ENCODE measurements at places on chromosomes 4 and X.

GRCh38 chrX:76802708-76803107, 375.2 kb downstream of the MAGEE1 start:
- DNase-seq, result peak; percentile 15

GRCh38 chr4:10629394-10629793, 55.2 kb downstream of the CLNK start:
- no peak for DNase-seq

DNA sequence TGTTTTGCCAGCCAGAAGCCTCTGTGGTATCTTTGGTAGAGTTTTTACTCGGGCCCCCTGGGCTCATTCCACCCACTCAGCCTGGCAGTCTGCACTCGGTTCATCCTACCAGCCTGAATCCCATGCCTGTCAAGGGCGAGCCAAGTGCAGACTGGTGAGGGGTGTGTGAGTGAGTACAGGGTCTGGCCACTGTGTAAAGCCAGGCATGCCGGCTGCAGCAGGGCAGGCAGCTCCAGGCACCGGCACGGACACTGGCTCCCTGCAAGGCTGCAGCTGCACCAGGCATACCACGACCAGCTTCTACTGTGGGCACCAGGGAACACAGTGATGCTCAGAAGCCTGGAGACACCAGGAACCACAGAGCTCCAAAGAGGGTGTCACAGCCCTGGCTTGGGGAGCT, 194.0 kb upstream of the GALNT7 start:
- DNase-seq, result no peak

GRCh38 chr4:163251204-163251603, 81.2 kb downstream of the NPY1R start:
- DNase-seq, result peak; percentile 37

DNA sequence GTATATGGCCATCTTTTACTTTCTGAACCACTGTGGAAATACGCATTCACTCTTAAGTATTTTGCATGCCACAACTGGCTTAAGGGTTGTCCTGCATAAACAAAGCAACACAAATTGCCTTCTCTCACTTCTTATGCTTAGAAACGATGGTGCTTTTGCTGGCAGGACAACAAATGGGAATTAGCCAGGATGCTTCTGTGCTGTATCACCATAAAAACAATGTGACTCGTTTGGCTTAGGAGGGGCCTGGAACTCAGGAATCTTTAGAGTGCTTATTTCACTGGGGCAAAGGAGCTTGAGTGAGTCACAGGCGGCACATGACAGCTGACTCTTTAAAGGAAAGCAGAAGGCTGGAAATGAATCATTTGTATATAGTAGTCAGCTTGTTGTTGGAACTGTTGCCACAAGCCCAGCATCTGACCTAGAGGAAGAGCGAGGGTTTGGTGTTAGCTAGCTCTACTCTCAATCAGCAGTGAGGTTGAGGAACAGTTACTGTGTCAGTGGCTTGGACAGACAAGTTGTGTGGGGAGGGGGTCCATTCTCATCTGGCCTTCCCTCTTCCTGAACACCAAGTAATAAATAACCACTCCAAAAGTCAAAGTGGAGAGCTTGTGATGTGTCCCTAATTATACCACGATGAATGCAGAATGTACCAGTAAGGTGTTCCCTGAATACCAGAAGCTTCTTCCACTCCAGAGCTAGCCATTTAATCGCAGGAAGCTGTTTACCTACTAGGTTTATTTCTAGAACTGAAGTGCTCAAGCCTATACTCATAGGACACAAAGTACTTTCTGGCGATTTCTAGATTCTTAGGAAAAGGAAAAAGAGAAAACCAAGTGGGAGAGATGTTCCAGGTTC, 293.1 kb downstream of the CAMK2D start:
- peak; percentile 100 for DNase-seq

DNA sequence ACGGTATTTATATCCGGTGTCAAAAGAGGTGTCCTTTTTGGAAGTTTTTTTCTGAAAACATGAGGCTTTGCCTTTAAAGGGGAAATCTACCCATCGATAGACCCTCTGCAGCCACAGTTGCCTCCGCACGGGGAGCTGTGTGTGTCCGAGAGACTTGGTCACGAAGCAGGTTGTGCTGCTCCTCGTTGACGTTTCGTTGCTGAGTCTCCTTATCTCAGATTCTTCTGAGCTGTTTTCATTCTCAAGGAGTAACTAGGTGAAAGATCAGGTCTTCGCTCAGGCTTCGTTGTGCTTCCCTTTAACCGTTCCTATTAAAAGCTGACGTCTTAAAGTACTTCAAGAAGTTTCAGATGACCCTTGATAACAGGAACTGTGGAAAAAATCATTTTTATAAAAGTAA, 23.8 kb downstream of the TRMT44 start:
- no peak for DNase-seq

GRCh38 chr4:82372517-82373485, 990 bp downstream of the HNRNPD start:
- peak; percentile 89 for DNase-seq

- DNase-seq, result no peak
These were observed 11.4 kb downstream of the BANK1 start for GRCh38 chr4:101801958-101802357.

GRCh38 chrX:56782791-56783449, 53.9 kb downstream of the NBDY start:
- no peak for DNase-seq

DNA sequence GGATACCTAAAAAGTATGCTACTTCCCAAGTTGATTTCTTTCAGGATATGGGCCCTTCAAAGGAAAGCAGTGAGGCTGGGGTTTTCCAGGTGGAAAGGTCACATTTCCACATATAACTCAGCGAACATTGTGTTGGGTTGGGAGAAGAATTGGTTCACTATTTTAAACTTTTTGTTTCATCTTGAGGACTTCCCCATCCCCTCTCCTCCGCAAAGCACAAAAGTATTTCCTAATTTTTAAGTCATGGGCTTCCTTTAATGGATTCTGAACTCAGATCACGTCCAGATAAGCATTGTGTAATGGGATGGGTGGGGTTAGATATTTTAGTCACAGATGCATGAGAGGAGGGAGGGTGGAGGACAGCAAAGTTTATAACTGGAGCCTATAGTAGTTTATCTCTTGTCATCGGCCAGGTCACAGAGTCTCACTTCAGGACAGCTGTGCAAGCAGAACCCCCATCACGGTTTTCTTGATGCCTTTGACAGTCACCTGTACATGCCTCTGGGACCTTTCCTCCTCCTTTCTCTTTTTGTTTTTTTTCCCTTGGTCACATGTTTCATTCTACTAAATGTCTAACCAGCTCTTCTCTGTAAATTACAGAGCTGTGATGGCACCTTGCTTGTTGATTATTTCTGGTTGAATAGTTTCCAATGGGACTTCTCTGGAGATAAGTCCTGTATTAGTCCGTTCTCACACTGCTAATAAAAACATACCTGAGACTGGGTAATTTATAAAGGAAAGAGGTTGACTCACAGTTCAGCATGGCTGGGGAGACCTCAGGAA, 115.4 kb downstream of the PTTG2 start:
- no peak for DNase-seq

- no peak for DNase-seq
These were observed 739.4 kb upstream of the TENM3 start for GRCh38 chr4:181503687-181504390.

DNA sequence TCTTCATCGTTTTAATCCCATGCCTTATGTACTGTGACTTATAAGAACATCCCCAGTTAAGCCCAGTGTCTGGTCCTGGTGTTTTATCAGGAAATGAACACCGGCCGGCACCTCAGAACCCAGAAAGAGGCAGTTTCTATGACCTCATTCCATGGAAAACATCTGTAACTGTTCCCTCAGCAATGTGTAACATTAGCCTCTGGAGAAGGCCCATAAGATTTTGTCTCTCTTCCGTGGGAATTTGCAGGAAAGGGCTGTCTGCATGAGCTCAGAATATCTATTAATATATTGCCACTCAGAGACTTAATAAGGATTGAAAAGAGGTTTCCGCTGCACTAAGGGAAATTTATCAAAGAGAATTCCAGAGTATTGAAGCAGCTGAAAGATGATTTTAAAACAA, 3.1 kb upstream of the TCEANC start:
- DNase-seq, result no peak

DNA sequence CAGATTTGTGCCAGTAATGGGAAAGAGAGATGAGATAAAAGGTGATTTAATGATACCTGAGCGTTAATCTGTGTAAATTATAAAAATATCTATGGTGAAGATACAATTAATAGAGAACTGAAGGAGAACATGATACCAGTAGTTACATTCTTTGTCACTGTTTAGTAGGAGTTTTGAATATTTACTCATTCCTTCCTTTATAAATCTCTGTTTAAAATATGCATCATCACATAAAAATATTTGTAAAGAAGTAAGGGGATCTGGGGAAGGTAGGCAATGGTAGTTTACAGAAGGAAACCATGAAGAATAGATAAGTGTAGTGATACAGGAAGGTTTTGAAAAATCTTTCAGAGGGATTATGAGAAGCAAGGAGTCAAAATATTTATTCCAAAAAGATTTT, 190.6 kb upstream of the PCDH18 start:
- no peak for DNase-seq

DNA sequence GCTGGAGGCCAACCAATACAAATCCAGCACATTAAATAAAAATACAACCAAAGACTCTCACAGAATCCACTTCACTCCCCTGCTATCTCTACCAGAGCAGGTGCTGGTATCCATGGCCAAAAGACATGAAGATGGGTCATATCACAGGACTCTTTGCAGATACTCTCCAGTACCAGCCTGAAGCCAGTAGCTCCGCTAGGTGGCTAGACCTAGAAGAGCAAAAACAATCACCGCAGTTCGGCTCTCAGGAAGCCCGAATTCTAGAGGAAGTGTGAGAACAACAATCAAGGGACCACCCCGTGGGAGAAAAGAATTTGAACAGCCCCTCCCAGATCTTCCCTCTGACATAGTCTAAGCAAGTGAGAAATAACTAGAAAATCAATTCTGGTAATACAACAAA, 20.2 kb downstream of the CLIC2 start:
- no peak for DNase-seq

DNA sequence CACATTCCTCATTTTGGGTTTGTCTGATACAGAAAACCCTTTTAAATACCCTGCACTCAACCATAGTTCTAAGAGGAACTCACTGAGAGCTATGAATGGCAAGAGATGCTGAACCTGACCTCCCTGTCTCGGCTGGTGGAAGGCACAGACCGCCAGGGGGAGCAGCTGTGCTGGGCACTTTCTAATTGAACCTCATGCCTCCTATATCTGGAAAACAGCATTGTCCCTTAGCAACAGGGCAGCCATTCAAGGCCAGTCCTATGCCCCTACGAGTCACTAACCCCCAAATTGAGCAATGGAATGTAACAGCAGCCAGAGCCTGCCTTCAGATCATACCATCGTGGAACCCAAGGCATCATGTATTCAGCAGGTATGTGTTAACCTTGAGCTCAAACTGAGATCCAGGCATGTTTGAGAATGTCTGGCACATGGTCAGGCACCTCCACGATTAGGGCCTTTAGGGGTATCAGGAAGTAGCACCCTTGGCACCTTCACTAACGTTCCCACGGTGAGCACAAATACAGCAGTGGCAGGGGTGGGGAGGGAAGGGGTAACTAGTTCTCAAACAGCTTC, 5.1 kb downstream of the USP27X start:
- DNase-seq, result peak; percentile 69

GRCh38 chrX:119273420-119274192, 37.5 kb downstream of the PGRMC1 start:
- no peak for DNase-seq

GRCh38 chr4:16155528-16156169, 70.6 kb downstream of the TAPT1 start:
- DNase-seq, result no peak

GRCh38 chr4:173777421-173777820, 247.4 kb upstream of the HAND2 start:
- DNase-seq, result no peak

DNA sequence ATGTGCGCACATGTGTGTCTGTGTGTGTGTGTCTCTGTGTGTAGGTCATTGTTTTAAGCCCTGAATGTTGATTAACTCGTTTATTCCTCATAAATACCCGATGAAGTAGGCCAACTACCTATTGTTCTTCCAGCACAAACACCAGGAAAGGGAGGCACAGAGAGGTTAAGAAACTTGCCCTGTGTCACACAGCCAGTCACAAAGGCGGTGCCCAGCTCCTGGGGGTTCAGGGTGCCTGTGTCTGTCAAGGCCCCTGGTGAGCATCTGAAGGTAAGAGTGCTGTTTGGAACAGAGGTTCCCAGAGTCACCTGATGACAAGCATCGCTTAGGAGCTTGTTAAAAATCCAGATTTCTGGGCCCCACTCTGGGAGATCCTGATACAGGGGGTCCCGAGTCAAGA, 18.0 kb upstream of the SH3TC1 start:
- DNase-seq, result no peak

- no peak for DNase-seq
These were observed 58.9 kb downstream of the TLR10 start for GRCh38 chr4:38723726-38724474.

DNA sequence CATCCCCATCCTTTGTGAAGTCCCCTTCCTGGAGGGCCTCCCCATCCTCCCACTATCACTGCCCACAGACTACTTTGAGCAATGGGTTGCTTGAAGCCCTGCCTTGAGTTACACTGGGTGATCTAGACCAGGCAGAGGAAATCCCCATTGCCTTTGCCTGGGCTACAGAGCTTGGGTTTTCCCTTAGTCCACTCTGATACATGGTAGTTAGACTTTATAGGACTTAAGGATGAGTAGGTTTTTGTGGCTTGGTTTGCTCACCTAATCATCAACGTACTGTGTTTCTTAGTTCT, 56.6 kb downstream of the TMEM131L start:
- no peak for DNase-seq

GRCh38 chrX:23127586-23127985, 127.8 kb downstream of the DDX53 start:
- DNase-seq, result no peak

GRCh38 chrX:10341309-10341708, 184.5 kb downstream of the CLCN4 start:
- no peak for DNase-seq

- DNase-seq, result no peak
These were observed 25.0 kb upstream of the MTHFD2L start for GRCh38 chr4:74132944-74133343.

DNA sequence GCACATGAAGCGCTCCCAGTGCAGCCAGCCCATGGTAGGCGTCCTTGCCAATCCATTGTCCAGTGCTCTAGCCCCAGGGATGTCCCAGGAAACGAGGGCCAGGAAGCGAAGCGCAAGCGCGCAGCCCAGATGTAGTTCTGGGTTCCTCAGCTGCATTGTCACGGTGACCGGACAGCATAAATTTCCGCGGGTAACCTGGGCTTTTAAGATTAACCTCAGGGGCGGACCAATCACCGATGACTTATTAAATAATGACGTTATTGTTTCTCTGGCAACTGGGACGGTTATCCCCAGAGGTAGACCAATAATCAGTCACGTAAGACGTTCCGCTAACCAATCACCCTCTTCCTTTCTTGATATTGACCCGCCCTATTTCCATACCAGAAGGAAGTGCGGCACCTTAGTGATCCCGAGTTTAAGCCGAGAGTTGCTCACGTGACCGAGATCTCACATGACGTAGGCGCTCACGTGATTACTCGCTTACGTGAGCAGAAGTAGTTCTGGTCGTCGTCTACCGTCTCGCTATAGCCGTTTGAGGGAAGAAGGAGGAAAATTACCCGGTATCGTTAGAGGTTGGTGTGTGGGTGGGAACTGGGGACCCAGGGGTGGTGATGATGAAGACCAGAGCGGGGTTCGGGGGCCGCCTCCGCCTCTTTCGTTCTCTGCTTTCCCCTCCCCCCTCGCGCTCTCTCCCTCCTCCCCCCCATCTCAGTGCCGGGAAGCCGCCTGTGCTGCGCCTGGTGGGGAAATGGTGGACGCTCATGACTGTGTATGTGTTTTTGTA, at the start of the genes GLA and HNRNPH2:
GLA (minus strand) TSS at position 178 of the 784 bp plus-strand sequence; CDS start at position 156, 22 bp downstream.
HNRNPH2 (plus strand) TSS at position 475 of the 784 bp plus-strand sequence. CDS start 3,767 bp downstream, outside the sequence.
- peak; percentile 97 for DNase-seq
